Activated CD8-positive, alpha-beta memory T cell treated with anti-CD3 and anti-CD28 coated beads, Interleukin-2, amount 10 ng/mL, durations not matched to agents 7 days and 5 days (primary cell): ENCODE measurements at places on chromosomes 2 and 18.

- no peak for DNase-seq
Measured at GRCh38 chr2:178268435-178268834, 74.1 kb downstream of the OSBPL6 start.

- DNase-seq = no peak
Measured at GRCh38 chr18:63158012-63158631, 161.4 kb downstream of the BCL2 start.

DNA sequence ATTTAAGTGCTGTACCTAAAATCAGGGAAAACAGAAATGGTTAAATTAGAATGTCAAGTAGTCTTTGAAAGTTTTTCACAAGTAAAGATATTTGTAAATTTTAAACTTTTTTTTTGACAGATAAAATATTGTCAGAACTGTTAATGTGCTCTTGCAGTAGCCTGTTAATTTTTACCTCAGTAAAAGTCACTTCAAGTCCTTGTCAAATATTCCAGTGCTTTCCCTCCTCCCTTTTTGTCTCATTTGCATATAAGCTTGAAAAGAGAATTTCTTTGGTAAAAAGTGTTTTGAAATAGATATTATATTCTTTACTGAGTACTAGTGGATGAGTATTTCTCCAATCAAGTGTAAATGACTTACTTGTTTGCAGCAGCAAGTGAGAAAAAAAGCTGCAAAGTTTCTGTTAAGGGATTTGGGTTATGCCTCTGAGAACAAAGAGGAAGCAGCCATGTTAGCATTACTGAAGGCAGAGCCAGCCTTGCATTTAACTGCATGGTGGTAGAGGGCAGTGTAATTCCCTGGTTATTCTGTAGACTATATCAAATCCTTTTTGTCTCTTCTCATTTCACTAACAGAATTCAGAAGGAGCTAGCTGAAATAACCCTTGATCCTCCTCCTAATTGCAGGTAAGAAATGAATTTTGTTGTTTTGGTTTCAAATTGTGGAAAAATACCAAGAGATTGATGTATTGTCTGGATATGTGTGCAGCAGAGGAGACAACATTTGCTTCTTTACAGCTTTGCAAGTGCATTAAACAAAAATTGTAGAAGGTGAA lies 3.2 kb downstream of the UBE2E3 start:
- DNase-seq = peak; percentile 51

DNA sequence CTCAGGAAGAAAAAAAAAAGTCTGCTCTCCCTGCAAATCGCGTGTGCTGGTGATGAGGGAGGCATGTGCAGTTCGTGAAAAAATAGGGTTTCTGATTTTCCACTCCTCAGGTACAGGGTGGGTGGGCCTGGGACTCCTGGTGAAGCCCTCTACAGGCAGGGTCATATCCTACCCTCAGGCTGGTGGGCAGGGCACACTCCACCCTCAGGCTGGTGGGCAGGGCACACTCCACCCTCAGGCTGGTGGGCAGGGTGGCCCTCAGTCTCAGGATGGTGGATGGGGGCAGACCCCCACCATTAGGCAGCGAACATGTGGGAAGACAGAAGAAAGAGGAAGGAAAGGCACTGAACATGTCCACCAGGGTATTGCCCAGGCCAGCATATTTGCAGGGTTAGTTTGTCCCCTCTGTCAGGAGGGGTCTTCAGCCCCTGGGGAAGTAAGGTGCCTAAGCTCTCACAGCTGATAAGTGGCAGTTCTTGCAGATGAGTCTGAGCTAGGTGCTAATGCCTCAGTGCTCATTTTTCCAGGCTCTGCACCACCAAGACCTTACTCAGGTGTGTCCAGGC lies 95.2 kb upstream of the RAB6C start:
- no peak for DNase-seq

- no peak for DNase-seq
Measured at GRCh38 chr2:217222309-217222910, 362.5 kb upstream of the TNP1 start.
